ENCODE measurements at places on chromosomes 16 and 17.

GRCh38 chr17:7308625-7309433, 1.4 kb downstream of the EIF5A start:
- no peak for DNase-seq

- no peak for DNase-seq
Measured at GRCh38 chr17:78234261-78234865, 2.9 kb downstream of the TMEM235 start.

DNA sequence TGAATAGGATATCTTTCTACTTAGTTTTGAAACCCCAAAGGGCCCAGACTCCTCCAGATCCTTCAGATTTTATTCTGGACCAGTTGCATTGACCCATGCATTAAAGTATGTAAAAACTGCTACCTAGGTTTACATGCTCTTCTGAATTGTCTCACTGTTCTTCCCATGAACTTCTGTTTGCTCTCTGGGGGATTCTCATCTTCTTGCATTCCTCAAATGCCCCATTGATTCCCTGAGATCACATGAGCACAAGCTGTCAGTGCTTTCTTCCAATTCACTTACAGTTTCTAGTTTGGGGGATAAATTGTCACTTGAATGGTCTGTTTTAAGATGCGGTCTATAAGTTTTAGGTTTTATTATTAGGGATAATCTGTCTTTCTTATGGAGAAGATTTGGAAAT, 188.9 kb upstream of the KIF2B start:
- DNase-seq: no peak

DNA sequence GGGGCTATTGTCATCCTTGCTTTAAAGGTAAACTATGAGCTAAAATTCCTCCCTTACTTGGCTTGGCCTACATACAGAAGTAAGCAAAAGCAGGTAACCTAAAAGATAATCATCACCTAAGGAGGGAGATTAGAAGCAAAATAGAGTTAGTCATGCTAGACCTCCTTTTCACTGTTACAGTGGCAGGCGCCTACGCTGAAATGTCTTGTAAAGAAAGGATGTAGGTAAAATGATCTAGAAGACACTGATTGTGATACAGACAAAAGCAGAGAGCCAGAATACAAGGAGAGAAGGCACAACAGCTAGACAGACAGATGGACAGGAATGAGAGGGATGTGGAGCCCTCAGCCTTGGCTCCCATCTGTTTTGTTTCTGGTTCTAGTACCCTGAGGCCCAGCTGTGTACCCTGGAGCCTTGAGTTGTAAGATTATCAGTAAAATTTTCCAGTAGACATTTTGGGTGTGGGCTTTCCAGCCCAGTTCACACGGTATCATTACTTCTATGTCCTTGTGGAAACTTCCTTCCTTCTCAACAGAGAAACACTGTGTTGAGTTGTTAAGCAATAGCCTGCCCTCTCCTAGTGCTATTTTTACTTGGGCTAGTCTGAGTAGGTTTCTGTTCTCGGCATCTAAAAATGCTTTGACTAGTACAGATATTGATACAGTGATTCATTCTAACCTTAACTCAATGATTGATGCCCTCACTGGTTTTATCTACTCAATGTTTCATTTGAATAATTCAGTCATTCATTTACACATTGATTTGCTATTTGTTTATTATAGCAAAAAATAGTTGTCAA, 7.7 kb upstream of the C16orf78 start:
- DNase-seq: no peak

DNA sequence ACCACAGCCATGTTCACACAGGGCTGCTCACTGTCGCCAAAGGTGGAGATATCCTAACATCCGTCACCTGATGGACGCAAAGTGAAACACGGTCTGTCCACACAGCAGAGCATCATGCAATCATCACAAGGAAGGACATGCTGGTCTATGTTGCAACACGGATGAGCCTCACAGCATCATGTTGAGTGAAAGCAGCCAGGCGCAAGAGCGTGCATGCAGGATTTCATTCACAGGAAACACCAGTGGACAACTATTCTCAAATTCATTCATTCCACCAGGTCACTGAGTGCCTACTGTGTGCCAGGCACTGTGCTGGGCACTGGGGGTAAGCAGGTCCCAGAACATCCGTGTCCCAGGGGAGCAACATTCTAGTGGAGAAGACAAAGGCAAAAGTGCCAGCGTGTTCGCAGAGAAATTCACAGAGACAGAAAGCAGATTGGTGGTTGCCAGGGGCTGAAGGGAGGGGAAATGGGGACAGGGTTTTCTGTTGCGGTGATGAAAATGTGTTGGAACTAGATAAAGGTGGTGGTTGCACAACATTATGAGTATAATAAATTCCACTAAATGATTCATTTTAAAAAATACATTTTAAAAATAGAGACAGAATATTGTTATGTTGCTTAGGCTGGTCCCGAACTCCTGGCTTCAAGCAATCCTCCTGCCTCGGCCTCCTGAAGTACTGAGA, 22.7 kb upstream of the KCNJ12 start:
- no peak for DNase-seq

DNA sequence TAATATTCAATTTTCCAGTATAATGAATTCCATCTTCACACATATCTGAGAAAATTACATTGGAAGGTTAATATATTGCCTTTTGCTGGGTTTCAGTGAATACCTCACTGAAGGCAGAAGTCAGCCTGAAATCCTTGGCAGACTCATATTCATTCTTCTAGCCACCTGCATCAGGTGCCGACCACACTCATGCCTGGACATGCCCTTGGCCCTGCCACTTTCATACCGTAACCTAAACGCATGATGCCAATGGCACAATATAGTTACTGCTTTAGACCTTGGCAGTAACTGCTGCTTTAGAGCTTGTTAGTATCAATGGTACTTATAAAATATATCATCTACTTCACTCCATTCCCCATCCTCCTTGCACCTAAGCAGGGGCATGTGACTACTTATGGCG, 817.6 kb upstream of the CDH8 start:
- DNase-seq: no peak

DNA sequence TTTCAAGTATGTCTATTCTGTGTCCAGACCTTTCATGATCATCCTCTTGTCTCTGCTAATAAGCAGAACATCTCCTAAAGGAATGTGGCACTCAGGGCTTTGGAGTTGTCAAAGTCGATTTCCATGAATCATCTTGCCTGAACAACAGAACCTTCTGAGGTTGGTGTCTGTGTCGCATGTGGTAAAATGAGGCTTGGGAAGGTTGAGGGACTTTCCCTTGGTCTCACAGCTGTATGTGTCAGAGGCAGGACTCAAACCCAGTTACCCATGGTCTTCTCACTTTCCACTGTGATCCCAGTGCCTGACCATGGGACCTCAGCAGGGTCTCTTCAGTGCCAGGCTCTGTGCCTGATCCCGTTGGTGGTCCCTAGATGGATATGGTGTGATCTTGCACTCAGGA, 4.2 kb upstream of the GPRC5B start:
- no peak for DNase-seq

DNA sequence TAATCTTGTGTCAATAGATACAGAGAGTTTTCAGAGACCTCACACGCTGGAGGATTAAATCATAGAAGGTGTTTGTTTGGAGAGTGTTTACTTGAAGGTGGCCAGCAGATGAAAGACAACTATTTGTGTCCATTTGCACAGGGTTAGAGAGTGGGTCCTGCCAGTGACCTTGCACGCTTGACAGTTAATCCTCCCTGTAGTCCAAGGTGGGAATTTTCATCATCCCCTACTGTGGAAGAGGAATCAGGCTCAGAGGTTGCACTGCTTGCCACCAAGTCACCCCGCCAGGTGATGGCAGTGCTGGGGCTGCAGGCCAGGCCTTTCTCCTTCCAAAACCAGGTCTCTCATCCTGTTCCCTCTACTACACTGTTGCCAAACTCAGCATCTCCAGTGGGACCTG, 12.3 kb downstream of the CDH1 start:
- DNase-seq: no peak

- no peak for DNase-seq
Measured at GRCh38 chr17:40072040-40072734, 9.4 kb downstream of the THRA start.

GRCh38 chr17:57900991-57901743, 51.3 kb upstream of the MRPS23 start:
- DNase-seq: no peak

- DNase-seq: no peak
Measured at GRCh38 chr16:89100601-89101302, 7.1 kb downstream of the ACSF3 start.

DNA sequence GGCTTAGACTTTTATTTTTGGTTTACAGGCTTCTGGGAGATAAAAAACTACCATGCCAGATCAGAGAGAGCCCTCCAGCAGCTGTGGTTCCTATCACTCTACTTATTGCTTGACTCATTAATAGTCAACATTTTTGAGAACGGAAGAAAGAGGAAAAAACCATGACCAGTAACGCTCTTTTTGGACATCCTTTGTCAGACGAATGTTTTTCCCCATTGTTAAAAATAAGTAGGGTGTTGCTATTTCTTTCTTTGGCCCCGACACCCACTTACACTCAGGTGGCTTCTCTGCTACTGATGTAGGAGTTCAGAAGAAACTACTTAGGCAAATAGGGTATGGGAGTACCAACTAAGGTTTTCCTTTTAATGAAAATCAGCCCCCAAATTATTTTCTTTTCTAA, 27.5 kb downstream of the TVP23A start:
- DNase-seq: no peak

DNA sequence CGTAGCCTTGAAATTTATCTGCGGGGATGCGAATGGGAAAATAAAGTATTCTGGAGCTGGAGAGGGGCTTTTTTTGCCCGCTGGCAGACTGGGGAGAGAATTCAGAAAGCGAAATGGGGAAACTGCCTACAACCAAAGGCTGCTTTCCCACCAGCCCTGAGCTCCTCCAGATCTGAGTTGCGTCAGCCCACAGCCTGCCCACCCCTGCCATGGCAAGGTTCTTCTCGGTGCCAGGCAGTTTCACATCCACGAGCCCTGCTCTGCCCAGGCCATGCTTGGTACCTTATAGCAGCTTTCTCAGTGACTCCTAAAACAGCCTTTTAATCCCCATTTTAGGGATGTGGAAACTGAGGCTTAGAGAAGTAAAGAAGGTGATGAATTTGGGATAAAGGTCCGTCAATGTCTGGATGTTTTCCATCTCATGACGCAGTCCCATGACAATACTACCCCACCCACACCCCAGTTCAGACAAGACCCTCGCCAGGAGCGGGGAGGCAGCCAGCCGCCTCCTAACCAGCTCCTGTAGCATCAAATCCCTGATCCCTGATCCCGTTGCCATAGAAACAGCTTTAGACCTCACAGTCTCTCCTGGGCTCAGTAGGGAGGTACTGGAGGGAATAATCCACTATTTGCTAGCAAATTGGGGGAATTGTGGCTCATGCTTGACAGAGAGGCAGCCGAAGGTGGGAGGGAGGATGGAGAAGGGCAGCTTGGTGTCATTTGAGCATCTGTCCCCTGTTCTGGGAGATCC, 113.5 kb downstream of the MGAT5B start:
- no peak for DNase-seq

GRCh38 chr16:49510654-49511305, 137.2 kb downstream of the C16orf78 start:
- no peak for DNase-seq

DNA sequence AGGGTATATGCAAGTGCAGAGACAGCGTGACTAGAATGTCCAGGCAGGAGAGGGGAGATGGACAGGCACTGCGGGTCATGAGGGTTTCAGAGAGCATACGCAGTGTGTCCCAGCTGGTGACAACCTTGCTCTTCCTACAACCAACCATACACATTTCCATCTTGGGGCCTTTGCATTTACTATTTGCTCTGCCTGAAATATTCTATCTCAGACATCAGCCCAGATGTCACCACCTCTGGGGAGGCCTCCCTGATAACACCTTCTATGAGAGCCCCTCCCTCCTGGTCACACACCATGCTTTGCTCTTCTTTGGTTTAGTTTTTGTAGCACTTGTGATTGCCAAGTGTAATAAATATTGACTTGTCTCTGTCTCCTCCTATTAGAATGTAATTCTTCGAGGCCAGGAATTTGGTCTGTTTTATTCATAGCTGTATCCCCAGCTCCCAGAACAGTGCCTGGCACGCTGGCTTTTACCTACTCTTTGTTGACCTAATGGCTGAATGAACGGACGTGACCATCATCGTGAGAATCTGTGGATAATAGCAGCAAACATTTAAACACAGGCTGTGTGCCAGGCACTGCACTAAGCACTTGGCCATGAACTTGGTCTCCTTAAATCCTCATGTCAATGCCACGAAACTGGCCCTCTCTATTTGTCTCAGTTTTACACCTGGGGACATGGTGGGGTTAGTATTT, 51.9 kb downstream of the PLCG2 start:
- DNase-seq: no peak

DNA sequence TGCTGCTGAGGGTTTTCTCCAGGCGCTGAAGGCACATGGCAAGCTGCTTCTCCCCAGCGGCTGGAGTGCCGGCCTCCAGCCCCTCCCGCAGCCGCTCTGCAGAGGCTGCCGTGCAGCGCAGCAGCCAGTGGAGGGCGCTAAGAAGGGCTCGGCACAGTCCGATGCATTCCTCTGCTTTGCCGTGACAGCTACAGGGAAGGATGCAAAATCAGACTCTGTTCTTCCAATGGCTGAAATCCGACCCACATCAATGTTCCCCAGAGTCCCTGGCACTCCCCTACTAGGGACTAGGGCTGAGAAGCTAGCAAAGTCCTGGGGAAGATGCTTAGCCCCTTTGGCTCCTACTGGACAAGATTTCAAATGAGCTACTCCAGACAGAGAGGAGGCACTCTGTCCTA, 19.0 kb downstream of the MED24 start:
- DNase-seq: no peak

DNA sequence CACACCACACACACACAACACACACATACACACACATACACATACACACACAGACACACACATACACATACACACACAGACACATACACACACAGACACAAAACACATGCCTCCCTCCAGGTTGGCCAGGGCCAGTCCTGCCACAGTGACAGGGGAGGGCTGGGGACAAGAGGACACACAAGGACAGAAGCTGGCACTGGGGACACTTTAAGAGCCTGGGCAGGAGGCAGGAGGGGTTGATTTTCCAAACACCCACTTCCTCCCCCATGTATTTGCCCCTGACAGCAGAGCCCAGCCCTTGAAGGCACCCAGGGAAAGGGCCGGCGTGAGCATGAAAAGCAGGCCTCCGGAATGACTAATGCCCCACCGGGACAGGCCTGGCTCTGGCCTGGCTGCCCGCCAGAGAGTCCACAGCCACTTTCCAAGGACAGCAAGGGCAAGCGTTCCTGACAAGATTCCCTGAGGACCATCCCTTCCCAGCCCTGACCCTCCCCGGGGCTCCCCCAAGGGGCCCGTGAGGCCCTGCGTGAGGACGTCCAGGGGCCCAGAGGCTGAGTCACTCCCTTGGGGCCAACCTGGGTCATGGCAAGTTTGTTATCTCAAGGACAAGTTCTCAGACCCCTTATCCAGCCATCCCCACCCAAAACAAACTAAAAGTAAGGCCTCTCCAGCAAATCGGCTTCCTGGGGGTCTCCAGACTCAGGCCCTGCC, 235.6 kb downstream of the ZNF423 start:
- DNase-seq: no peak
